ENCODE measurements at places on chromosomes 1 and 21. TPM values are rescaled to one million over a fixed set of nuclear protein-coding genes. Genes with fewer than 3 reads are reported as not detected.

RNU1-1 gene
- under 0.01 TPM for total RNA-seq

ADAMTS5 gene
- total RNA-seq = under 0.01 TPM

SPATA21 gene
- not detected for total RNA-seq

TRIM58 gene
- 3.3 TPM for total RNA-seq

KIF17 gene
- total RNA-seq = under 0.01 TPM

ANKRD45 gene
- under 0.01 TPM for total RNA-seq

NPHP4 gene
- total RNA-seq = 8.9 TPM

AGL gene
- 13.1 TPM for total RNA-seq

SPAG17 gene
- under 0.01 TPM for total RNA-seq

CACNA1S gene
- total RNA-seq = not detected

G0S2 gene
- total RNA-seq = 0.15 TPM

KCNE2 gene
- not detected for total RNA-seq

MRPL37 gene
- total RNA-seq = 146 TPM

TNFRSF8 gene
- not detected for total RNA-seq

AMY2A gene
- total RNA-seq = not detected

ASAP3 gene
- 17.3 TPM for total RNA-seq

KPRP gene
- not detected for total RNA-seq

DR1 gene
- 40.3 TPM for total RNA-seq

SIPA1L2 gene
- total RNA-seq = 20.0 TPM

CCDC27 gene
- total RNA-seq = not detected

PADI3 gene
- not detected for total RNA-seq

PTGFR gene
- total RNA-seq = 1.5 TPM

TUFT1 gene
- total RNA-seq = 24.1 TPM

GNG12 gene
- 186 TPM for total RNA-seq

TOMM20 gene
- 98.3 TPM for total RNA-seq

CAP1 gene
- 567 TPM for total RNA-seq

C1orf185 gene
- not detected for total RNA-seq

CFHR1 gene
- total RNA-seq = not detected

All from melanocyte of skin (primary cell).